ENCODE measurements at places on chromosomes 6 and 20. TPM values are rescaled to one million over a fixed set of nuclear protein-coding genes. Genes with fewer than 3 reads are reported as not detected.

MRPS10 gene
- 37.4 TPM for total RNA-seq

PAK5 gene
- not detected for total RNA-seq

VGLL2 gene
- total RNA-seq = not detected

CRISP3 gene
- total RNA-seq = not detected

- DNase-seq = peak; percentile 28
Observed at GRCh38 chr20:64109831-64110391, 2.5 kb upstream of the NPBWR2 start.

POLR1H gene
- 65.6 TPM for total RNA-seq

GRCh38 chr6:147205690-147206600 is 1.7 kb downstream of the STXBP5 start:
- DNase-seq = no peak

Data from activated naive CD4-positive, alpha-beta T cell treated with anti-CD3 and anti-CD28 coated beads, Interleukin-2, amount 50 U/mL, for 72 hours (primary cell).